ENCODE measurements at places on chromosomes 1 and 21. TPM values are rescaled to one million over a fixed set of nuclear protein-coding genes. Genes with fewer than 3 reads are reported as not detected.

- DNase-seq, result peak; percentile 35
These were observed at the start of gene SERINC2 for GRCh38 chr1:31412732-31413404. SERINC2 (plus strand) TSS chr1:31413213; CDS start chr1:31413266, 53 bp downstream.

DNA sequence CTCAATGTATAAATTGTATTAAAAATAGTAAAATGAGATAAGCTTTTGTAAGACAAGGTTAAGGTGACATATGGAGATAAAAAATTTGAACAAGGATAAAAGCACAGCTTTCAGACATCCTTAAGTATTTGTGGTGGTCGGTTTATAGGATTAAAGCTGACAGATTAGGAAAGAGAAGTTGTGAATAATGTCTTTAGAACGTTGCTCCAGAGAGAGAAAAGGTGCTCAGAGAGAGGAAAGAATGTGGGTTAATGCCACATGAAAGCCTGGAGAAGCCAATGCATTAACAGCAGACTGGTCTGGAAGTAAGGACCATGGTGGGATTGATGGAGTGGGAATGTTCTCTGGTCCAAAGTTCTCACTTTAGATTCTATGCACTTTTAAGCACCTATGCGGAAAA is 44.8 kb downstream of the ATP6V1G3 start:
- DNase-seq, result no peak

DNA sequence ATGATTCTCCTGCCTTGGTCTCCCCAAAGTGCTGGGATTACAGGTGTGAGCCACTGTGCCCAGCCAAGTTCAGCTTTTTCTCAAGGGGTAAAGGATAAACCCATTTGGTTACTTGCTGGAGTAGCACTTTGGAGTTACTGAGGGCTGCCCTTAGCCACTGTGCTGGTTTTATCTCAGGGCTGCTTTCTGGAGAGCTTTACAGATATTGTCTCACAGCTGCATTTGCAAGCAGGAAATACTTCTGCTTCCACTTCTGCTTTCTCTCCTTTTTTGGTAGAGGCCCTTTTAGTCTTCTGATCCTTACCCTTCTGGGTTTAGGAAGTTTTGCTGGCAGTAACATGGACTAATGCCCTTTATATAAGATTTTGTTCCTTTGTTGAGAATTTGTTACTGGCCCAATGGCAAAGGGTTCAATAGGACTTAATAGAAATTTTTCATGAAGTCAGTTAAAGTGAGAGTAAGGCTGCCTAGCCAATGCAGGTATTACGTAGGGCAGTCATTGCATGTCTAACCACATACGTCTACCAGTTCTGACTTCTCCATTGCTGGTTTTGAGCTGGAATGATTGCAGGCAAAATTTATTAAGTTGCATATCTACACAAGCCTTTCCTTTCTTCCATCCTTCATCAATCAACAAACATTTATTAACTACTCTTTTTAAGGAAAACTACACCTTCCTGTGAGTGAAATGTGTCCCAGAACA is 24.4 kb downstream of the CAP1 start:
- DNase-seq, result no peak

DNA sequence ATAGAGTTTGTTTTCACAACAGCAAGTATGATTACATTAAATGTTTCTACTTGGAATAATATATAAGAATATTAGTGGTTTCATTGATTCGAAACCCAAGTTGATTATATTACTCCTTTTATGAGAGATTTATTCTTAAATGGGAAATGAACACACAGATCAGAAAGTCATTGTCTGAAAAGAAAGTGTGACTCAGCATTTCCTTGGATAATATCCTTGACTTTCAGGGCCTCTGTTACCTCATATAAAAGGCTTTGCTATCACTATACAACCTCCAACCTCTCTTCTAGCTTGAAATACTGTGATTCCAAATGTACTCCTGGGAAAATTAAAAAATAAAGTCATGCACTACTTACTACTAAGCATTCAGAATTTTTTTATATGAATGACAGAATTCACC is 295.3 kb upstream of the LYPLAL1 start:
- no peak for DNase-seq

- DNase-seq, result no peak
These were observed 90.8 kb upstream of the SLC25A33 start for GRCh38 chr1:9448132-9449109.

- DNase-seq, result no peak
These were observed 26.6 kb downstream of the NPHP4 start for GRCh38 chr1:5965586-5966131.

GRCh38 chr1:203127666-203128430 is at the start of gene ADORA1:
ADORA1 (plus strand) TSS chr1:203127726; CDS start chr1:203128842, 1,116 bp downstream.
- DNase-seq, result peak; percentile 64

GRCh38 chr21:43188181-43188580 is 19.4 kb downstream of the CRYAA start:
- peak; percentile 3 for DNase-seq

- peak; percentile 59 for DNase-seq
These were observed at the start of gene SUSD4 for GRCh38 chr1:223363856-223364684. SUSD4 (minus strand) TSS chr1:223364176; CDS start chr1:223363425, 751 bp downstream.

DNA sequence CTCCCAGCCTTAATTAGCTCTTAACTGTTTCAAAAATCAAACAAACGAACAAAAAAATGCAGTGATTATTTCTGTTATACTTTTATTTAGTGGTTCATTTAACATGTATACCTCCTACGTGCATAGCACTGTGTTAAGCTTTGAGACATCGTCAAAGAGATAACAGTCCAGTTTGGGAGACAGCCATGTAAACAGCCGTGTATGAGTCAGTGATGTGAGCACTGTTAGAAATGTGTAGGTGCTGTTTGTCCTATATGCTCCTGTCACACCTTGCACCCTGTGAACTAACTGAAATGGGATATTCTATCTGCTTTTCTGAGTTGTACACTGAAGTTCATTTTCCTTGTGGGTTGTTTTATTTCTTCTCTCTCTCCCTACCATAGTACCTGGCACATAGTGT is 109.7 kb upstream of the CACYBP start:
- no peak for DNase-seq

DNA sequence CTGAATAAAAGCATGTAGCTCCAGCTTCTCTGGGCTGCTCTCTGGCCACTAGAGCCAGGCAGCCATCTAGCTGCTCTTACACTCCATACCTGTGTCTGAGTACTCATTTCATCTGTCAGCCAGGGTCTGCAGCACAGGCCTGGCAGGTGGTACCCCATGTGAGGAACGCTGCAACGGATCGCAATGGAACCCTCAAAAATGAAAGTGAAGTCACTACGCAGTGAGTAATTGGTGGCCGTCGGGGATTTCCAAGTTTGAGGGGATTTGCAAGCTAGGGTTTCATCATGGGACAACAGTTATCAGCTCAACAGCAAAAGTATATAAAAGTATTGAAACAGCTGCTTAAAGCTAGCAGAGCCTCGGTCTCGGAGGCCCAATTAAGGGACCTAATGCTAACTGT is 186.7 kb downstream of the HFM1 start:
- DNase-seq, result no peak

DNA sequence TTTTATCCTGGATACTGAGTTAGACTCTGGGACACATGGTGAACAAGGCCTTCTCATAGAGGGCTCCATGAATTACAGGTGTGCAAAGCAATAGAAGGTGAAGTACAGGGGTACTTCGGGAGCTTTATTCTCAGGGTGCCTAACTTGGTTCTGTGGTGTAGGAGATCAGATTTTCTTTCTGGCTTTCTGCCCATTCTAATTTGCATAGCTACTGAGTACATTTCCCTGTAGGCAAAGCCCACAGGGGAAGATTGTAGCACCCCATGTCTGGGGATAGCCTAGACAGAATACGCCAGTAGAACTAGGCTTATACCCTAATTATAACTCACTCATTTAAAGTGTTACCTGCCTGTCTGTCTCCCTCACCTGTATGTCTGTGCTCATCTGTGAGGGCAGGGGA is 49.7 kb downstream of the PGM1 start:
- DNase-seq, result no peak

- peak; percentile 65 for DNase-seq
These were observed 15.4 kb downstream of the BTG2 start for GRCh38 chr1:203320591-203321272.

DNA sequence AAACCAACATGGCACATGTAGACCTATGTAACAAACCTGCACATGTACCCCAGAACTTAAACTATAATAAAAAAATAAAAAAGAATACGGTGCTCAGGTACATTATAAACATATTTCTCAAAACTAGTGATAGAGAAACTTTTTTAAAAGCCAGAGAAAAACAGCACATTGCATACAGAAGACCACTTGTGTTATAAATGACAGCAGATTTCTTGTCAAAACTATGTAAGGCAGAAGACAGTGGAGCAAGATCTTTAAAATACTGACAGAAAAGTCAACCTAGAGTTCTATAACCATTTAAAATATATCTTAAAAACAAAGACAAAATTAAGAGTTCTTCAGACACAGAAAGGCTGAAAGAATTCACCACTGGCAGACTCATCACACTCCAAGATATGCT is 144.7 kb downstream of the NEGR1 start:
- no peak for DNase-seq

- DNase-seq, result no peak
These were observed 9.6 kb upstream of the NEK7 start for GRCh38 chr1:198147216-198147615.

- no peak for DNase-seq
These were observed 210.9 kb upstream of the GALNT2 start for GRCh38 chr1:229856009-229856650.

The DISP1 gene
- 2.8 TPM for total RNA-seq

The SPRR3 gene
- total RNA-seq, result not detected

The KIAA0040 gene
- 18.4 TPM for total RNA-seq

The CACHD1 gene
- 3.1 TPM for total RNA-seq

All from psoas muscle (tissue), 8 donors.